Activated T-helper 1 cell treated with Interleukin-2 at 50 U/mL for 16 hours (primary cell): ENCODE measurements at places on chromosomes 7 and 10.

- no peak for DNase-seq
Measured at GRCh38 chr10:113503930-113504329, 48.9 kb upstream of the HABP2 start.

- no peak for DNase-seq
Measured at GRCh38 chr10:113665806-113666354, 2.0 kb upstream of the NRAP start.

- DNase-seq, result no peak
Measured at GRCh38 chr10:103676851-103677417, 178.4 kb downstream of the SH3PXD2A start.

- no peak for DNase-seq
Measured at GRCh38 chr10:97095701-97096260, 90.0 kb downstream of the SLIT1 start.

GRCh38 chr10:126204320-126204719, 184.0 kb downstream of the ADAM12 start:
- no peak for DNase-seq

DNA sequence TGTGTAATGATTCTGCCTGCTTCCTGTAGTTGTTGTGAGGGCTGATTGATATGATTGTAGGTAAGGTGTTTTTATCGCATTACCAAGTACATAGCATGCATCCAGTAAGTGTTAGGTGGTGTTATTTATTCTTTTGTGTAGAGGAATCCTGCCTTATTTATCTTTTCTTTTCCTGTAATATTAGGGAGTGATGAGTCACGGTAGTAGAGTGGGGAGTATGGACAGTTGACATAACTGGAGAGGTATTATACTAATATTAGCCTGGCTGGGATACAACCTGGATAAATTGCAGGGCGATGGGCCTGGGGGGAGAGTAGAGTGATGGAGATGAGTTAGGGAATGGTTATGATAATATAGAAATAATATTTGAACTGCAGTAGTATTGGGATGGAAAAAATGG, 9.8 kb downstream of the SDK1 start:
- no peak for DNase-seq

- DNase-seq, result no peak
Measured at GRCh38 chr7:52648872-52649271, 386.6 kb upstream of the POM121L12 start.

DNA sequence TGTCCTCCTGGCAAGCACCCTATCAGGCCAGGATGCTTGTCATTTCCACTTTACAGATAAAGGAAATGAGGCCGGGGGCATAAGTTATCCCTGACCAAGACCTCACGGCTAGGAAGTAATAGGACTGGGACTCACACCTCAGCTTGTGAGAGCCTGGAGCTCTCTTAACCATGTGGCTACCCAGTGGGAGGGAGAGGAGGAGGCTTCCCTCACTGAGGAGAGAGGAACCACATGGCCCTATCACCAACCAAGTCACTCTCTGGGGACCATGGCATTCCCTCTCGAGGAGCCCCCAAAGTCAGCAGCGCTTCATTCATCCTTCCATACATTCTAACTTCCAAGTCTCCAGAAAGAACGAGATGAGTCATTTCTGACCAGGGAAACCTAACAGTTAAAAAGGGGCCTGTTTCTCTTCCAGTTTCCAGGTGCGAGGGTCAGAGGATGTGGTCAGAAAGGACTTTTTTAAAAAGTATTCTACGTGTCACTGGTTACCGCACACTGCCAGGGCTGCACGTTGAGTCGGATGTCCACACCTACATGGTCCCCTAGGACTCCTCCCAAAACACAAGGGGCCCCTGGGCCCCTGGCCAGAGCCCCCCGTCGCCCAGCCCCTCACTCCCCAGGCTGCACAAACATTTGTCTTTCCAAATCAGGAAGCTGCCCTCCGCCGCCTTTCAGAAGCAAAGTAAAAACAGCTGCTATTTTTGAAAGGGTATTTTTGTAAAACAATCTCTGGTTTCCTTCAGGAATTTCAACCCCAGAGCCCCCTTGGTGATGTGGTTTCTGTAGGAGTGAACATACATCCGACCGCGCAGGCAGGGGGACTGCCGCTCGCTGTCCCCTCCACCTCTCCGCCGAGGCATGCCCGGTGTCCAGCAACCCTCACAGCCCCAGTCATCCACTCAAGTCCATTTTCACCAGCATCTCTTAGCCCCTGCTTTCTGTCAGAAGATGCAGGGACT, 128.2 kb upstream of the CHST15 start:
- no peak for DNase-seq

DNA sequence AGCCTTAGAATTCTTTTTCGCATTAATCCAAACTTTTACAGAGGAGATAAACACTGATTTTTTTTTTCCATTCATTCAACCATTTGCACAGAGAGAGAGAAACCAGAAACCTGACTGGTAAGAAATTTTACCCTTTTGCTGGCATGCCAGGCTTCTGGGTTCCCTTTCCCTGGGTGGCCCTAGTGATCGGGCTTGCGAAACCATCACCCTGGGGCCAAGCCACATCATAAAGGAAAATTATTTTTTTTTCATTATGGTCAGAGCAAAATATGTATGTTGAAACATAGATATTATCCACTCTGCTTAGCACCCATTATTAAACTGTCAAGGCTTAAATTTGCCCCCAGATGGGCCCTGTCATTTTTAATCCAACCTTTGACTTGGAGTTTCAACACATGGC, 55.4 kb upstream of the INHBA start:
- no peak for DNase-seq

DNA sequence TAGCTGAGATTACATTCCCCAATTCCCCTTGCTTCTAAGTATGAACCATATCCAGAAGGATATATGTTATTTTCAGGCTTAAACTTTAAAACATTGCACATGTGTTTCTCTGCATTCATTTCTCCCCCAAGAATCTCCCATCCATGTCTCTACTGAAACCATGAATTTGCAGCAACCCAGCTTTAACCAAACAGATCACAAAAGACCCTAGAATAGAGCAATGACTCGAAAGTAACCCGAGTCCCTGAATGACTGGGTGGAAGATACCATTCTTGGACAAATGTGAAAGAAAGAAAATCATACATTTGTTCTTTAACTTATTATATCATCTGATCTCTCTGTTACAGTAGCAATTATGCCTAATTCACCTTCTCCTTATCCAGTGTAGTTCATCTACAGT, 278.7 kb downstream of the IPMK start:
- no peak for DNase-seq

- no peak for DNase-seq
Measured at GRCh38 chr7:40700653-40701421, 566.0 kb downstream of the SUGCT start.

DNA sequence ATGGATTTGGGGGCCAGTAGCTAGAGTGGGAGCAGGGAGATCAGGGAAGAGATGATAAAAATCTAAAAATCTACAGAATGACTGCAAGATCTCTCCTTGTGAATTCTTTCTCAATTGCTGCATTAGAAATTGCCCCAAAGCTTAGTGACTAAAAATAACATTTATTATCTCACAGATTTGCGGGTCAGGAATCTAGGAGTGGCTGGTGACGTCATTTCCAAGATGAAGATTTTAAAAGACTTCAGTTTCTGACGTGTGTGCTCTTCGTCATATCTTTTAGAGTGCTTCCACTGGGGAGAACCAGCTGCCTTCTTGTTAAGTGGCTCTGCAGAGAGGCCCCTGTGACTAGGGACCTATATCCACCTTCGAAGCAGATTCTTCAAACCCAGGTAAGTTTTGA, 112.6 kb downstream of the DGKI start:
- DNase-seq, result no peak

GRCh38 chr10:47400251-47400650, 16.2 kb upstream of the ZNF488 start:
- DNase-seq, result no peak

GRCh38 chr10:12709000-12709401, 292.5 kb downstream of the CCDC3 start:
- DNase-seq, result no peak

DNA sequence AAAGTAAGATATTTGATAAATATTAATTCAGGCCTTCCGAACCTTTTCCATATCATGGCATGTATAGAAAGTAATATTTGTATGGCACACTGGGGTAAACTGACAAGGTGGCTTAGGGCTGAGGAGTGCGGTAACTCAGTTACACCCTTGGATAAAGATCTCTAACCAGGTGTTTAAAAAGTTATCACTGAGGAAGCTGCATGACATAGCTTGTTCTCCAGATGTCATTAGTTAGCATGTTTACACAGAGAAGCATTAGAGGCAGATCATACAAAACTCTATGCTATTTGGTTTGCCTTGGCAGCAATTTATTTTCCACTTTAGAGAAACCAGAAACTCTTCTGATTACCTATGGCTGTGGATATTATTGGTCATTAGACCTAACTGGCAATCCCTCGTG, 118.2 kb downstream of the ST7 start:
- DNase-seq, result no peak
